NCI-H1092 treated with DMSO at 0.1 percent for 48 hours (cell line): ENCODE measurements at places on chromosomes 4 and X.

GRCh38 chrX:23779025-23779424, 3.9 kb upstream of the SAT1 start:
- DNase-seq = no peak

DNA sequence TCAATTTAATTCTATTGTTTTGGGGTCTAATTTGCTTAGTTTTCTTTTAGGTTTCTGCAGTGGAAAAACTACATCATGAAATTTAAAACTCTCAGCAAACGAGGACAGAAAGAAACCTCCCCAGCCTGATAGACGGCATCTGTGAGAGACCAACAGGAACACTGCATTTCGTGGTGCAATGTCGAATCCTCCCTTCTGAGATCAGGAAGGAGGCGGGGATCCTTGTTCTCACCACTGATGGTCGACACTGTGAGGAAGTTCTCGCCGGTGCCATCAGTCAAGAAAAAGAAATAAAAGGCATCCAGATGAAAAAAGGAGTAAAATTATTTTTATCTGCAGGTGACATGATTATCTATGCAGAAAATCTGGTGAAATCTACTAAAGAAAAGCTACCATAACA, 16.5 kb downstream of the GAK start:
- DNase-seq = no peak

DNA sequence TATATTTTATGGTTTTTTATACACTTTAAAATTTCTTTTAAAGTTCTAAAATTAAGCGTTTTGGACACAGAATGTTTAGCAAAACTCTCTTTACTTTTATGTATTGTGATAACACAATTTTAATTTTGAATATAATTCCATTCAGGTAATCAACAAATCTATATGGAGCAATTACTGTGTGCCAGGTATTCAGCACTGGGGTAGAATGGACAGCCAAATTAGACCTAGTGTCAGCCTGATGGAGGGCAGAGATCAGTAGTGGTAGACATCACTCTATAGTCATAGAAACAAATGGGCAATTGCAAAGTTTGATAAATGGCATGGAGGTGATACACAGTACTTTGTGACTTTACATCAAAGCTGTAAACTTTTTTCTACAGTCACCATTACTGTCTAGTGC, 41.8 kb upstream of the UNC5C start:
- no peak for DNase-seq

DNA sequence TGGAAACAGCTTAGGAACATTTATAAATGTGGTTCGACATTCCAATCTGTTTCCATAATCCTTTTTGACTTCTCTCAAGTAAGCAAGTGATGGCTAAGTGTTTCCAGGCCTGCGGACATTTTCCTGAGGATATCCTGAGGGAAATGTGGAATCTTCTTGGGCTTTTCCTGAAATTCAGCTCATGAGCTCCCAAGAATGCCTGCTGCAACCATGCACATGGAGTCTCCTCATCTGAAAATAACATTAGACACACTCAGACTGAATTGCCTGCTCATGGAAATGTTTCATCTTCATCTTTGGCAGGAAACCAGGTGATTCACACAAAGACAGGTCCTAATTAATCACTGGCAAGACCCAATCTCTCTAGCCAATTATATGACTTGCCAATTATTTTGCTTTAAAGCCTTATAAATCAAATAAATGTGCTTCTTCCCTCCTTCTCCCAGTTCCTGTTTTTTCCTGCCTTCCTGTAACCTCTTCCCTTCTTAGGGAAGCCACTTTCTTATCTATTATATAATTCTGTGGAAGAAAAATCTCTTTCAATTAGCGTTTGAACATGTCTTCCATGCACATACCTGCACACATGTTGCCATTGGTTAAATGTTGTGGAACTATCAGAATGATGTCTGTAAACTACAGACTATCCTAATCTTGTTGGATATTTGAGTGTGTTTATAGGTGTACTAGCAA, 104.6 kb upstream of the MXRA5 start:
- DNase-seq = no peak

DNA sequence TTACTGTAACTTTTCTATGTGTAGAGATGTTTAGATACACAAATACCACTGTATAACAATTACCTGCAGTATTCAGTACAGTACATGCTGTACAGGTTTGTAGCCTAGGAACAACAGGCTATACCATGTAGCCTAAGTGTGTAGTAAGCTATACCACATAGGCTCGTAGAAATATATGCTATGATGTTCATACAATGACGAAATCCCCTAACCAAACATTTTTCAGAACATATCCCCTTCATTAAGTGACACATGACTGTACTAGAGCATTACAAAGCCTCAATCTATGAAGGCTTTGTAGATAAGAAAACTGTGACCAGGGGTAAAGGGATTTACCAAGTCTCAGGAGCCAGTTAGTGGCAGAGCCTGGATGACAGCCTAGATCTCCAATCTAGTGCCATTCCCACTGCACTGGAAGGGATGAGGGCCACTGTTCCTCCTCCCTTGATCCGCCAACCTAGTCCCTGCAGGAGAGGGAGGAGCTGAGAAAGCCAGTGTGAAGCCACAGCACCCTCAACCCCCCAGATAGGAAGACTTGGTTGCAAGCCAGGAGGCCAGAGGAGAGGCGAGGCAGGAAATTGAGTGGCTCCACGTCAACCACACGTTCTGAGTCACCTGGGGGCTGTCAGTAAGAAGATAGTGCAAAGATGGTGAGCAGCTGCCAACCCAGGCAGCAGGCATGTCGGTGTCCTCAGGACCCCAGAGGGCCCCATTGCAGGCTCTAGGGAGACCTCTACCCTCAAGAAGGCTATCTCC, 227.7 kb downstream of the BCOR start:
- no peak for DNase-seq

DNA sequence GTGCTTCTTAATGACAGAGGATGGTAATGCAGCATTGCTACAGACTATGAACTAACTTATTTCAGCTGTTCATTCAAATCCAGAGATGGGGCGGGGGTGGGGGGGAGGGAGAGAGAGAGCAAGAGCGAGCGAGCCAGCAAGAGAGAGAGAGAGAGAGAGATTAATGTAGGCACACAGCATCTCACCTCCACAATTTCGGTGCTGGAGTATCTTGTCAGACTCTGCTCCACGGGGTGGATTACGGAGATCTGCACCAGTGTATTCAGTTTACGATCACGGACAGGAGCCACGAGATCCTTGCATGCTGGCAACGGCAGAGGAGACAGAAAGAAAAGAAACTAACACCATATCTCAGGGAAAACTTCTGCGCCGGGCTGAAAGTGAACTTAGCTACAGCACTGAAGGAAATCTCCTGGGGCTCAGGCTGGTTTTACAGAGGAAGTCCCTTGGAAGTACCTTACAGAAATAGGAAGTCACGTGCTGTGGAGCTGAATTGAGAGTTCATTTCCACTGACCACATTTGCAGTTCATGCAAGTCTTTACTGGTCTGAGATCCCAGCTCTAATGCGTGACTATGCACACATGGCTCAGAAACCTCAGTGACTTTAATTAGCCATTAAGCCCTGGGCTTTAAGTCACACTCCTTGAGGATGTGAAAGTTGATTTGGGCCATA, 440.9 kb downstream of the INPP4B start:
- no peak for DNase-seq

- DNase-seq = peak; percentile 88
Observed at GRCh38 chr4:137124278-137124932, 407.9 kb downstream of the PCDH18 start.

DNA sequence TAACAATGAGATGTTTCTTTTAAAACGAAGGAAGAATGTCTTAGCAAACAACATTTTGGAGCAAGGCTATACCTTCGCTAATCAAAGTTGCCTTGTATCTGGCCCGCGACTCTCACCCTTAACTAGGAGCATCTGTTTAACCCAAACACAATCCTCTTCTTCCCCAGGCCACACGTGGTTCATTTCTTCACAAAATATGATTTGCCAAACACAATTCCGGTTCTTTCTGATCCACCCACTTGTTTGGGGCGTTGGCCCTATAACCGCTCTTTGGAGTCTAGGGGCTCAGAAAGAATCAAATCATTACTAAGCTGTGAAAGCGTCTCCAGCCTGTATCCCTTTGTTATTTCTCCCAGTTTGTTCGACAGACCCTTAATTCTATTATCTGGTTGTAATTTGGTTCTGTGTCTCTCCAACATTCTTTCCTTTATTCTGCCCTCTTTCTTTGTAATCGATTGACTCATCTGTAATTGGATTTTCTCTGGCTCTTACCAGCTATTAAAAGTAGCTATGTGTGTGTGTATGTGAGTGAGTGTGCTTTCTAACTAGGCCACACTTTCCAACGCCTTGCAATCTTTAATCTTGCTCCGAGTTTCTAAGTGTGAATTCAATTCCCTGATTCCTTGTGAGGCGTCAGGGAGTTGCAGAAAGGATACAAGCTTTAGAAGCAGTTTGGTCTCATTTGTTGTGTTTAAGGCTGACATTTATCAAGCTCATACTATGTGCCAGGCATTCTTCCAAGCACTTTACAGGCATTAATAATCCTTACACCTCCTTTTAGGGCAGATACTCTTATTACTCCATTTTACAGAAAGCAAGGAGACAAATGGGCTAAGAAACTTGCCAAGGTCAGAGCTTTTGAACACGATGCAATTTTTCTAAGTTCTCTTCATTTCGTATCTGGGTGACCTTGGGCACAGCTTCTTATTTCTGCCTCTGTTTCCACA, 138.6 kb upstream of the CPEB2 start:
- no peak for DNase-seq

- DNase-seq = peak; percentile 4
Observed at GRCh38 chr4:5821665-5822358, 71.1 kb downstream of the CRMP1 start.

GRCh38 chr4:106775636-106776035, 260.5 kb downstream of the DKK2 start:
- no peak for DNase-seq

DNA sequence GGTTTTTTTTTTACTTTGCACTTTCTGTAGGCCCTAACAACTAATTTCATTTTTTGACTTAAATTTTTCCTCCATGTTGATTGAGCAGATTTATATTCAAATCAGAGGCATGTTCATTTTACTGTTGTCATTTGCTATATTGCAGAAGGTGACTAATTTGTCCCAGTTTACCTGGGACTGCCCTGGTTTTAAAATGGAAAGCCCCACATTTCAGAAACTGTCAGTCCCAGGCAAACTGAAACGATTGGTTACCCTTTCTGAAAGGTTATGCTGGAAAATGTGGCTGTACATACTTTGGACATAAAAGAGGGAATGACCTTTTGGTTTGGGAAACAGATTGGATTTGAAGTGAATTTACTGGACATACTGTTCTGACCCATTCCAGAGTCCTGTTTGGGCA, 160.0 kb downstream of the SPCS3 start:
- DNase-seq = no peak

DNA sequence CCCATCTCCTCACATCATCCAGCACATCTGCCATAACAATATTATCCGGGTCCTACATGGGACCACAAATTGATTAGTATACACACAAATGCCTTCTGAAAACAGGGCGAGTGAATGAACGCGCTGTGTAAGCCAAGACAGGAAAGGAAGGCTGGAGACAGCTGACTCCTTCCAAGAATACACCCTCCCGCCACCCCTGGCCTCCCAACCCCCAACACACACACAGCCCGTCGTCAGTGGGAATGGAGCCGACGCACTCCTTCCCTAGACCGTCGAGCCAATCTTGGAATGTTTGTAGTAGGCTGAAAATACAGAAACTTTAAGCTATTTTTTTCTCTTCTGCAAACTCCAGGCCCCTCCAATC, 319 bp upstream of the MAGEH1 start:
- DNase-seq = no peak

DNA sequence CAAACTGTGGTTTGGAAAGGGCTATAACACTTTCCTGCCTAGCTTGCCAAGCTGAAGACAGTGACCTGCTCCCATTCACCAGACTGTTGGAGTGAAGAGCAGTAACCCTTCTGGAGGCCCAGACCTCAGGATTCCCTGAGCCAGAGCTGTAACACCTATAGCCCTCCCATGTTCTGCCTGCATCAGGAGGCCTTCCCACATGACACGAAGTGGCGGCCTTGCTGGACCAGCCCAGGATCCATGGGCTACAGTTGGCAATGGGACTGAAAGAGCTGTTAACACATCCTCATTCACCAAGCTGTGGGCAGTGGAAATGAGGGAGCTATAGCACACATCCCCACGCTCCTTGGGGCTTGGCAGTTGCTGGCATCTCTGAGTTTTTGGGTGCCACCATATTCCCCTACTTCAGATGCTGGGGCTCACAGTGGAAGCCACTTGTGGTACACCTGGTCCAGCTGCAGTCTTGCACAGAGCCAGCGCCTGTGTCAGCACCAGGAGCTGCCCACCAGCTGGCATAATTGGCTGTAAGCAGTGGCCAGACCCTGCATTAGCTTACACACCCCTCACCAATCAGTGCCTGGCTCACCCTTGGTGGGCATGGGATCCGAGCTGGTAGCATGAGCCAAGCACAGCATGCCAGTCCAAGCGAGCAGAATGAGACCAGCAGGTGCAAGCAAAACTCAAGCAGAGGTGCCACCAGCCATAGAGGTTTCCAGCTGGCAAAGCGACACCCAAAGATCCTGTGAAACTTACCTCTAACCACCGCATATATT, 1029.3 kb downstream of the TECRL start:
- DNase-seq = no peak

- DNase-seq = no peak
Observed at GRCh38 chrX:136336623-136337022, 35.9 kb downstream of the ADGRG4 start.

DNA sequence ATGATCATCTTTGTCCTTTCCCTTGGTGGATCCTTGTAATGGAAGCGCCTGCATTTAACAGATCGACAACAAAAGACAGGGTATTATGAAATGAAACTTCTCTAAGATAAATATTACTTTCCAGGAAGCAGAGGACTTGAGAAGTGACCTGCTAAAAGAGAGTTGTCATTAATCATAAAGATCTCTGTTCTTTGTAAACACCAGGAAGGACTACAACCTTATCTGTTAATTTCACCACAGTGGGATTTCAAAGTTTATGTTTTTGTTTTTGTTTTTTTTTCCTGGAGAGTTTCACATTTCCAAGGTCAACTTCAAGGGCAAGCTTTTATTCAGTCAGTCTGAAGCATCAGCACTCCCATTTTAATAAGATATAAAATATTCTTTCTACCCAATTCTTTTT, 170.9 kb downstream of the RCHY1 start:
- DNase-seq = no peak
